ENCODE measurements at places on chromosomes 16 and 17.

DNA sequence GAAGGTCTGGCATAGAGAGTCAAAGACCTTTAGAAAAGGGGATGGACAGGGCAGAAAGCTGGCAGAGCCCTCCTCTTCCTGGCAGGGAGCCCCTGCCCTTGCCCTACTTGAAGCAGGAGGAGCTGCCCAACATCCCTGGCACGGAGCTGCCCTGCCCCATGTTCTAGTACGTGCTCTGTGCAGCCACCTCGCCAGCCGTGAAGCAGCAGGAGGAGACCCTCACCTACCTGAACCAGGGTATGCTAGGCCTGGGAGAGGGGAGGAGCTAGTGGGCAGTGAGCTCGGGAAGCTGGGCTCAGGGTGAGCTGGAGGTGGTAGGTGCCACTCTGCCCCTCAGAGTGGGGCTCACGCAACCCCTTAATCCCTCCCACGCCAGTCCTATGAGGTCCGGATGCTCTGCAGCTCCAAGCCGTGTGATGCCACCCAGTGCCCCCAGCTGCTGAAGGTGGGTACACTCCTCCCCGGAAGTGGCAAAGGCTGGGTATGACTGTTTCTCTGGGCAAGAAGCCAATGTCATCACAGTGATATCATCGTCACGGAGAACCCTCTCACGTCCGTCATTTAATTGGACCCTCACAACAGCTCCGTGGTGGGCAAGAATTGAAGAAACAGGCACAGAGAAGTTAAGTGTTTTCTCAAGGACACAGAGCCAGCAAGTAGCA is 12.7 kb upstream of the STAC2 start:
- peak; percentile 41 for DNase-seq

GRCh38 chr17:42484304-42484703 is 25.6 kb downstream of the ATP6V0A1 start:
- peak; percentile 69 for DNase-seq

- no peak for DNase-seq
Observed at GRCh38 chr17:43092901-43093300, 32.3 kb downstream of the BRCA1 start.

DNA sequence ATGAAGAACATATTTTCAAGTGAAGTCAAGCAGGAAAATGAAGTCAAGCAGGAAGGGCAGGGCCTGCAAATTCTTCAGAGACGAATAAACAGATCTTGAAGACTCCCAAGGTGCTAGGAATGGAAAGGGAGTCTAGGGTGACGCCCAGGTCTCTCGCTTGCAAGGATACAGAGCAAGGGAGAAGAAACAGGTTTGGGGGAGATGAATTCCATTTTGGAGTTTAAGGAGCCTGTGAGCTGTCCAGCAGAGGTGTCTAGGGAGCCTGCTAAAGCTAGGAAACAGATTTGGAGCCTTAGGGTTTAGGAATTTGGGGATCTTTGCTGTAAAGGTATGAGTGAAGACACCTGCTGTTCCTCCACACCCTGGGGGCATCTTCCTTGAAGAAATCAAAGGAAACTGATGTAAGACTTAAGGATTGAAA is 2.0 kb upstream of the UNKL start:
- DNase-seq, result no peak

DNA sequence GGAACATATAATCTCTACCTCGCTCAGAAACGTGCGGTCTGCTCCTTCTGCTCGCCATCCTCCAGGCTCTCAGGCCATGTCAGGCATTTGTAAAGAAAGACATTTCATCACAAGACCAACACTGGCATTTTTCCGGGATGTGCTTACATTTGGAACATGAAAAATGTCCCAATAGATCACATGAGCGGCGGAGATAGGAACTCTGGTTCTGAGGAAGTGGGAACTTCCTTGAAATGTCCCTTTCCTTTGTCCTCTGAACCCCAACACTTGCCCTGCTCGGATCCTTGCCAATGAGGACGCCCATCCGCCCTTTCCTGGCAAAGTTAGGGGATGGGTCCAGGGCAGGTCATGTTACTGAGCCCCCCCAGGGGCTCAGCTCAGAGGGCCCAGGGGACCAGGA is 130.5 kb downstream of the MAF start:
- DNase-seq, result no peak

DNA sequence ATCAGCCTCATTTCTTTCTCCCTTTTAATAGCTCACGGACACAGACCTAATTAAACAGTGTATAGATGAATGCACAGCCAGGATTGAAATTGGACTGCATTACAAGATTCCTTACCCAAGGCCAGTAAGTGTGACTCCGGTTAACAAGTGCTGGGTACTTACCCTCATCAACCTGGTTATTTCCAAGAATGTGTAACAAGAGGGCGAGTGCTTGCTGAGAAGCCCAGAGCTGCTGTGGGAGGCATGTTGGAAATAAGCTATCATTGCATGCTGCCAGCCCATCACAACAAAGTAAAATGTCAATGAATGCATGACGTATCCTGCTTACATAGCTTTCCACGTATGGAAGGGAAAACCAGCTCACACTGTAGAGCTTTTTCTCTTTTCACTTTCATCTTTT is 19.5 kb downstream of the LYRM1 start:
- no peak for DNase-seq

Data from stimulated activated CD4-positive, alpha-beta T cell treated with anti-CD3 and anti-CD28 coated beads, Interleukin-12 subunit alpha, Interleukin-12 subunit beta, amount 100 ng/mL, for 48 hours (primary cell).